ENCODE measurements at places on chromosomes 11 and 22. TPM values are rescaled to one million over a fixed set of nuclear protein-coding genes. Genes with fewer than 3 reads are reported as not detected.

GRCh38 chr11:3954448-3955298, 99.2 kb downstream of the STIM1 start:
- no peak for DNase-seq

DNA sequence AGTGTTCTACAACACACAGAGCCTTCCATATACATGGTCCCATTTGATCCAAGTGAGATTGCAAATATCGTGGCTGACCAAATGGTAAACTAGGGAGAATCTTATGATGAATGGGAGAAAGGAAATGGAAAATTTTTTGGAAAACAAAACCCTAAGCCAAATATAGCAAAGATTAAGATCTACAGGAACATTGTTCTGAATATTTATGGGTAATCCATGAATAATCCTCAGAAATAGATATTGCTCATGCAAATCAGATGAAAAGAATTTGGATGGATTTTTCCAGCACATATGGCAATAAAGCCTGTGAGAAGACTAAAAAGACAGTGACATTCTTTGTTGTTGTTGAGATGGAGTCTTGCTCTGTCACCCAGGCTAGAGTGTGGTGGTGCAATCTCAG, 21.7 kb upstream of the PRDM10 start:
- DNase-seq = no peak

- no peak for DNase-seq
Measured at GRCh38 chr22:19038164-19038546, 84.1 kb downstream of the DGCR2 start.

DNA sequence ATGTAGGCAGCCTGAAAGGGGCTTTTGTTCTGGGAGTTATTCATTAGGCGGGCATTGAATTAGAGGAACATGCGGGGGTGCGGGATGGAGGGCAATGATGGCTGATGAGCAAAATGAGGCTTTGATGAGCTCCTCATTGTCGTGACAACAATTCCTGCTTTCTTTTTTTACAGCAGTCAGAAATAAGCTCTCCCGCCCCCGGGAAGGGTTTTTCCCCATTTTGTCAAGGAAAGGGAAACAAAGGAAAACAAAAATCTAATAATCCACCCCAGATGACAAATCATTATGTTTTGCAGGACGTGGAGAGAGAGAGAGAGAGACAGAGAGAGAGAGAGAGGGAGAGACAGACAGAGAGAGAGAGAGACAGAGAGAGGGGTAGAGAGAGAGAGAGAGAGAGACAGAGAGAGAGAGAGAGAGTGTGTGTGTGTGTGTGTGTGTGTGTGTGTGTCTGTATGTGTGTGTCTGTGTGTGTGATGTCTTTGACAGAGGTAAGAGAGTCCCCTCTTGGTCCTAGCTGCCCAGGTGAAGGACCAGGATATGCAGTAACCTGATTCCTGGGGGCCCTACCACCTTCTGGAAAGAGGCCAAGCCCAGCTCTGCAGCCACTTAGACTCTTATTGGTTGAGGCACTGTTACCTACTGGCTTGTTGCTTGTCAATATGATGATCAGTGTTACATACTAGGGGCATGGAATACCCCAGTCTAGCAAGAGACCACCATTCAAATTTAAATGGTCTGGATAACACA, 46.7 kb upstream of the PARVA start:
- no peak for DNase-seq

- DNase-seq = no peak
Measured at GRCh38 chr22:24926849-24927579, 19.5 kb downstream of the LHFPL7 start.

The NPTXR gene
- total RNA-seq = 3.8 TPM

DNA sequence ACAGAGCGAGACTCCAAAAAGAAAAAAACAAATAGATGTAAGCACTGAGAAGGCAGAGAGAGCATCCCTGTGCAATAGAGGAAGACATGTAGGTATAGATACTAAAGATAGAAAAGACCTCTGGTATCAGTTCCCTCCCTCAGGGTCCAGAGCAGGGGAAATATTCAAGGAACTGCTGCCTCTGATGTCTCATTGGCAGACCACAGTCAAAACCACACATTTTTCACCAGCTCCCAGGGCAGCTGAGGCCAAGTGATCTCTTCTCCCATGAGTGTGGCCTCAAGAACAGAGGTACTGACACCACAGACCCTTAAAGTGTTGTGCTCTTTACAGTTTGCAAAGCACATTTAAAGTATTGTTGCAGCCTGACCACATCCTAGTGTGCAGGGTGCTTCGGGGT, 288.5 kb downstream of the NTM start:
- DNase-seq = no peak

DNA sequence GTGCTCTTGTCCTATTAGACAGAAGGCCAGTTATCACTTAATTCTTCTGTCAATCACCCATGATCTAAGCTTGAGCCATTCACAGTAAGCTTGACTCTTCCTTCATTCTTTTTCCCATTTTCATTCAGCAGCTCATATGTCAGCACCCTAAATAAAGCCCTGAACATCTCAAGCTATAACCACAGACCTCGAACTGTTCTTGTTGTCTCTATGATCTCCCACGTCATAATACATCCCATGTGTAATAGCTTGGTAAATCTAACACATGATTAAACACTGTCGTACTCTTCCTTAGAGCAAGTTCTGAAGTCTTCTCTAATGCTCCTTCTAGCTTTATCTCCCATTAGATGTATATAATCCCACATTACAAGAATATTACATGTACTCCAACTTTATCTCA, 14.4 kb downstream of the MUC15 start:
- DNase-seq = no peak

GRCh38 chr11:44581246-44581645, 15.8 kb downstream of the CD82 start:
- DNase-seq = no peak

The CRYBB2 gene
- total RNA-seq = not detected

GRCh38 chr11:114359342-114359741, 41.0 kb downstream of the C11orf71 start:
- DNase-seq = no peak

The NARS2 gene
- 20.3 TPM for total RNA-seq

The KCNJ1 gene
- total RNA-seq = 0.96 TPM

The CYTH4 gene
- 22.5 TPM for total RNA-seq

DNA sequence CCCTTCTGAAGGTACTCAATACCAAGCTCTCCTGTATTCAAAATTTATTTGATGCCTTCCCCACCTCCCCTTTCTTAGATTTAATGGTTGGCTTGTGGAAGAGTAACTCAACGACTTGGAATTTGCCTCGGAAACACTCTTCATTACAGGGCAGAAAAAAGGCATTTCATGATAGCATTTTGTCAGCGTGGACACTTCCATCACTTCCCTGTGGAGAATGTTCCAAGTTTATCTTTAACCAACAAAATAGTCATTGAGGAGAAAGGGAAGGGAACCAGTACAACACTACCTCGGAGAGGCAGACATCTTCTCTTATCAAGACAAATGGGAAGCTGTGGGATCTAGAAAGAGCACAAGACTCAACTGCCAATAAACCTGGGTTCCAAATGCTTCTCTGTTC, 177.2 kb upstream of the MTMR2 start:
- no peak for DNase-seq

The RAPSN gene
- not detected for total RNA-seq

- DNase-seq = no peak
Measured at GRCh38 chr22:46442217-46442853, 95.1 kb downstream of the CELSR1 start.

- DNase-seq = no peak
Measured at GRCh38 chr22:17233348-17234043, 14.3 kb upstream of the ADA2 start.

- DNase-seq = no peak
Measured at GRCh38 chr11:120249279-120250262, 9.6 kb downstream of the POU2F3 start.

- DNase-seq = no peak
Measured at GRCh38 chr22:49106096-49106841, 721.4 kb downstream of the BRD1 start.

The CHRNA10 gene
- 1.6 TPM for total RNA-seq

GRCh38 chr11:72411623-72412419, 22.5 kb downstream of the CLPB start:
- no peak for DNase-seq

The NELL1 gene
- 1.3 TPM for total RNA-seq

DNA sequence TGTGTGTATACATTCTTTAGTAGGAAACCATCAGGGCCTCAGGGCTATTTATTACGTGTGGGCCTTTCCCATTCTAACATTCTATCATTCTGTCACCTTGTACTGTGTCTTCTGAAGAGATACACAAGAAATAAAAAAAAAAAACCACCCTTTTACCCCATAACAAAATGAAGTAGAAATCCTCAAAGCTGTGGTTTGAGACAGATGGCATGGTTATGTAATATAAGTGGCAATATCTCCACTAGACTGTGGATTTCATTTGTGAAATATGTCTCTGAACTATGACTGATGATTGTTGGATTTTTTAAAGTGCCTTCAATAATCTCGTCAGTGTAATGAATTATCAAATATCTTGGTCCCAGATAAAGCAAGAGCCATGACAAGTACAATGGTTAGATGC, 150.0 kb upstream of the BLID start:
- DNase-seq = no peak

DNA sequence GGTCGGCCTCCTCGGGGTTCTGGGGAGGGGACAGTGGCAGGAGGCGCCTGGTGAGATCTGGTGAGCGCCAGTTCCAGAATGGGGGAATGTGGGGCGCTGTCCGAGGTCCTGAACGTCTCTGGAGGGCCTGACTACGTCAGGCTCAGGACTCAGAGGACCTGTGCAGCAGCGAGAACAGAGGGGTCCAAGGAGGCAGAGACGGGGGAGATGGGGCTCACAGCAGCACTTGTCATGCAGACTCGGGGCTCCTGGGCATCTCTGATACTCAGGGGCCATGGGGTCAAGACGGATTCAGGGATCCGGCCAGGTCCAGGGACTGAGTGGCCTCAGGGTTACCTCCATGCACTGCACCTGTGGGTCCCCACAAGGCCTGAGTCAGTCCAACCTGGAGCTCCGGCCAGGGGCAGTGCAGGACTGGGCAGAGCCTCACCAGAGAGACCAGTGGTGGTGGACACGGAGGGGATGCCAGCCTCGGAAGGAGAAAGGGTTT, 92.2 kb downstream of the BRD1 start:
- no peak for DNase-seq

DNA sequence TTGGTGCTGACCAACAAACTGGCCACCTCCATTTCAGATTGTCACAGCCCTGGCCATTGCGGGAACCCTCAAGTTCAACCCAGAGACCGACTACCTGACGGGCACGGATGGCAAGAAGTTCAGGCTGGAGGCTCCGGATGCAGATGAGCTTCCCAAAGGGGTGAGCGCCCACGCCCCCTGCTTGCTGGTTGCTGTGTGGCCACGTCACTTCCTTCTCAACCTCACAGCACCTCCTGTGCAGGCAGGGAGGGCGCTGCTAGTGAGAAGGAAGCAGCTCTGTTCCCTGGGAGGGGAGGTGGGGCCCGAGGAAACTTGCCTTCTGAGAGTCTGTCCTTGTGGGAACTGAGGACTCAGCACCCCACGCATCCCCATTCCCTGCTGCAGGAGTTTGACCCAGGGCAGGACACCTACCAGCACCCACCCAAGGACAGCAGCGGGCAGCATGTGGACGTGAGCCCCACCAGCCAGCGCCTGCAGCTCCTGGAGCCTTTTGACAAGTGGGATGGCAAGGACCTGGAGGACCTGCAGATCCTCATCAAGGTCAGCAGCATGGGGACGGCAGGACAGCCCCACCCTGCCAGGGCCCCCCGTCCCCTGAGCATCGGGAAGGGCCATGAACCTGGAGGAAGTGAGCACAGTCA, 19.3 kb downstream of the POLR3H start:
- DNase-seq = no peak

DNA sequence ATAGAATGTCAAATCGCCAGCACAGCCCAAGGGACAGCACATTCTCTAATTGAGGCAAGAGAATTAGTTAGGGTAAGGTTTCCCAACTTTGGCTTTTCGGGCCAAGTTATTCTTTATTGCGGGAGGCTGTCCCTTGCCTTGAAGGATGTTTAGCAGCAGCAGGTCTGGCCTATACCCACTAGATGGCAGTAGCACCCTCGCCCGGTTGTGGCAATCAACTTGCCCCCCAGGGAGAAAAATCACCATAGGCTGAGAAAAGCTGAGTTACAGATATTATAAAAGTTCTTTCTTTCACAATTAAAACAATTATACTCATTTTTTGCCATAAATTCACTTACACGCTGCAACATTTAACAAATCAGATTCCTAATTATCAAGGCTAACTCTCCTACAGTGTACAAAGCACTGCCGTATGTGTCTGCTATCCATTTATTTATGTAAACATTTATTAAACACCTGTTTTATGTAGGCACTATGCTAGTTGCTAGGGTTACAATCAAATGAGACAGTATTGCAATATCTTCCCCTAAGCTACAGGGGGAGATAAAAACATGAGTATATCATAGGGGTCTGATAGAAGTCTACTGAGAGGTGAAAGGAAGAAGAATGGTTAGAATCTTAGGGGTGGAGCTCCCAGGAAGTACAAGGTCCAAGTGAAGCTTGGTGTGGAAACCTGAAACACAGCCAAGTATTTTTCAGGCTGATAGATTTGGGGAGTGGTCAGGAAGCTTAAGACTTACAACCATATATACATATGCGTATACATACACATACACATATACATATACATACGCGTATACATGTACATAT, 452.3 kb downstream of the RAB38 start:
- DNase-seq = no peak

DNA sequence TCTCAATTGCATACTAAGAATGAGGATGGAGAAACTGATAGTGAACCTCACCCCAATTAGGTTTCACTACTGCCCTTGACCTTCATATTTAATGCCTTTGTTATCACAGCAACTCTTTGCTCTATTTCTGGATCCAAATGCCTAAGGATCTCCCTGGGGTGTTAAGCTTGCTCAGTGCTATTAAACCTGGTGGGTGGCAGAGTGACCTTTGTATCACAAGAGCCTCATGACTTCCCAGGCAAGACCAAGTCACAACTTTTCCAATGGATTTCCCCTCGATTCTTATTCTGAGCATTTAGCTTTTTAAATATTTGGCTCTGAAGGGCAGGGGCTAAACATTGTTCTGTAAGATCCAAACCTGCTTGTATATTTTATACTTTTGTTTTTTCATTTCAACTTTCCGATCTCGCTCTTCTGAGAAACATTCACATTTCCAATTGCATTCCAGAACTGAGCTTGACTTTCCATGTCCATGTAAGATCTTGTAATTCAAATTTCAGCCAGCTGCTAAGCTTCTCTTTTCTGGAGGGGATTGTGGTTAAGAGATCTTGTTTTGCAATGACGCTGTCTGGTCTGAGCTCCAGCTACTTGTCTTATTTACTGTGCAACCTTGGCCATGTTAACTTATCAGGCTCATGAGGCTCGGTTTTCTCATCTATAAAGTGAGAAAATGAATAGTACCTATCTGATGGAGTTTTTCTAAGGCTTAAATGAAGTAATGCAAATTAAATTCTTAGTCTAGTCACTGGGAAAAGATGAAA, 6.4 kb upstream of the EHF start:
- DNase-seq = no peak
